Kidney (tissue), 22 donors: ENCODE measurements at places on chromosomes 7 and 10. TPM values are rescaled to one million over a fixed set of nuclear protein-coding genes. Genes with fewer than 3 reads are reported as not detected.
A peak's percentile ranks its signal among the peaks of the same experiment; 100 is the strongest.

The RSBN1L gene
- 18.0 TPM for total RNA-seq

The ARMS2 gene
- total RNA-seq, result not detected

- DNase-seq, result no peak
These were observed 9.7 kb downstream of the MDFIC start for GRCh38 chr7:114931656-114932011.

GRCh38 chr7:134954197-134955082 lies 31.9 kb upstream of the AGBL3 start:
- no peak for DNase-seq

DNA sequence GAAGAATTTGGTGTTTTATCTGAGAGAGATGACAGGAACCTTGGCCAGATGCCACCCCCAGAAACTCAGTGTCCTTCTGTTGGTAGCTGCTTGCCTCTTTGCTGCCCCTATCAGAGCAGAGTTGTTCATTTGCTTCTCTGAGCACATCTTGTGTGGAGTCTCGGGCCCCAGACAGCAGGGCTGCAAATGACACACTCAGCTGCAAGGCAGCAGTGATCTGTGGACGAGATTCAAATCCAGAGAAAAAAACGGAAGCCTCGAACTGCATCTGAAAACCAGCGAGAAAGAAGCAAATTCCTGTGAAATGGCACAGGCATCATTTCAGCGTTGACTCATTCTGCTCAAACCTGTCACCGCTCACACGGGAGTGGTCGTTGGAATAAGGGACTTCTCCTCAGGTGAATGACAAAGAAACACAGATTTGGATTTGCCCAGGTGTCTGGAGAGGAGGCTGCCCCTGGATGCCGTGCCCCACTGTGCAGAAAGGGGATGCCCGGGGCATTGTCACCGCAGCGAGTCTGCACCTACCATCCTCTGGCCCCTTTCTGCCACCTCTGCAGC lies 144.7 kb downstream of the PFKFB3 start:
- no peak for DNase-seq

DNA sequence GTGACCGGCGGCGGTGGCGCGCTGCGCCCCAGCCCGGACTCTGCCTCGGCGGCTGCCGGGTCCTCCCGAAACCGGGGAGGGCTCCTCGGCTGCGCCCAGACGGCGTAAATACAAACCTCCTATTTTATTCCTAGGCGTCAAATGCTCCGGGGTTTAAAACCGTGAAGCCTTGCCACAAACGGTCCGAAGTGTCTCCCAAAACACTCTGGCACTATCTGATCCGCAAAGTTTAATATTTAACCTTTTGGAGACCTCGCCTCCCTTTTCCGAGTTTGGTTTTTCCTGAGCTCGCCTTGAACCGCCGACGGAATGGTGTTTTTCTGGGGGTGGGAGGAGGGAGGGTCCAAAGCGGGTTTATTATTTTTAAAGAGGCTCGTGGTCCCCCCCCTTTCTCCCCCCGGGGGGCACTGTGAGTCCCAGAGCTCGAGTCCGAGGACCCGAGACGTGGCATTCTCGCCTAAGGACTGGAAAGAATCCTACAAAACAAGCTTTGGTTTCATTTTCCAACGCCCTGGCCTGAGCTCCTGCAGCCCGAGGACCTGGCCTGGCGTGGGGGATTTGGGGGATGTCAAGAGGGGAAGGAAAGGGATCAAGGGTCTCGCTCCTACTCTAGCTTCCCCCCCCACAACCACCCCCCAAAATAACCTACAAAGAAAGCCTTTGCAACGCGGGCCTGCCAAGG lies 1.8 kb downstream of the TNRC18 start:
- DNase-seq, result peak; percentile 88

DNA sequence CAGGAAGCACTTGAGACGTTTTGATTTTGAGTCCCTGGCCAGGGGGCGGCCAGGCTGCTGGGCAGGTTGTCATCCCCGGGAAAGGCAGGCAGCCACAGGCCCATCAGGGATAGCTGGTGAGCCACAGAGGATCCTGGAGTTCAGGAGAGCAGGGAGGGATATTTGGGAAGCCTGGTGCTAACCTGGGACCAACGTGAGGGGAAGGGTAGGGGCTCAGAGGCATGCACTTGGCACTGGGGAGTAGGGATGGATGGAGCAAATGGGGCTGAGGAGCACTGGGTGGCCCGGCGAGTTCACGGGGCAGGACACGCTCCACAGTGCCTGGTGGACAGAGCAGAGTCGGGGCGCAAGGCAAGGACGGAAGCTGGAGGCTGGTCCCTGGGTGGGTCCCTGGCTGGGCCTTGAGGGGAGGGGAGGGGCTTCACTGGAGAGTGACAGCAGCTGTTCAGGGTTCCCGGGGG lies 30.2 kb downstream of the LRRC27 start:
- peak; percentile 22 for DNase-seq

DNA sequence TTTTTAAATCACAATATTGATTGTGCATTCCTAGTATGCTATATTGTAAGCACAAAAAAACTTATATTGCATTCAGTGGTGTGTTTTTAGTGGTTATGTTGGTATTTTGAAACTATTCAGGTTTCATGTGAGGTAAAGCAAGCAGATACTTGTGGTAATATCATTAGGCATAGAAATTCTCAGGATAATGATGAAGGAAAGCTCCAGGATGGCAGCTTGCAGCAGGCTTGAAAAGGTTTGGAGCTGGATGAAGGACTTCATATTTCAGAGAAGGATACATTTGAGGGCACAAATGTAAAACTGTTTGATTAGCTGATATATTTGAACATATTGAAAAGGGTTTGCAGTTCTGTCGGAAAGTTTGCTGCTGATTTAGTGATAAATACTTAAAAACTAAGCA lies 17.5 kb downstream of the TRIM24 start:
- DNase-seq, result no peak

DNA sequence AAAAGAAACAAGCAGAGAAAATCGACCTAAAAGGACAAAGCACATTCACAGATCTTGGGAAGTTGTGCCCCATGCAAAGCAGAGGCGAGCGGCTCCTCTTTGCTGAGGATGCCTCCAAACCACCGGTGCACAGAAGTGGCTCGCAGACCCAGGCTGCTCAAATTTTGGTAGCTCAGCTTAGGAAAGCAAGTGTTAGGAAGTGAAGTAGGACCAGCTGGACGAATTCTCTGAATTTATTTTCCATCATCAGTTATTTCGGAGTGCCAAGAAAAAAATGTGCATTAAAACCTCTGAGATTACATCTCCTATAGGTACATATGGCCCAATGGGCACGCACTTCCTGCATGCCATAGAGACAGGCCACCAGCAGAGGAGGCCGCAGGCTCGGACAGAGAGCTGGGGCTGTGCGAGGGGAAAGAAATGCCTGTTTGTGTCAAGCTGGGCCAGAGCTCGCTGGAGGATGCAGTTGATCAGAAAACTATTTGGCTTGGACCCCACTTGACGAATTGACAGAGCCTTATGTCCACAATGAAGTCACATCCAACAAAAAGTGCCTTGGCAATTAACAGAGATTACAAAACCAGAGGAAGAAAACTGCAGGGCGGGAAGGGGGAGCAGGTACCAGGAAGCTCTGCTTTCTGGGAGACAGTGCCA lies 122.3 kb upstream of the LYZL2 start:
- peak; percentile 84 for DNase-seq

GRCh38 chr10:120458432-120458831 lies 1.4 kb downstream of the PLPP4 start:
- no peak for DNase-seq

The DCLRE1A gene
- total RNA-seq, result 5.7 TPM

The OR2A5 gene
- total RNA-seq, result not detected

The CFAP70 gene
- 6.0 TPM for total RNA-seq

GRCh38 chr10:76396134-76396533 lies 964.7 kb downstream of the LRMDA start:
- DNase-seq, result no peak

DNA sequence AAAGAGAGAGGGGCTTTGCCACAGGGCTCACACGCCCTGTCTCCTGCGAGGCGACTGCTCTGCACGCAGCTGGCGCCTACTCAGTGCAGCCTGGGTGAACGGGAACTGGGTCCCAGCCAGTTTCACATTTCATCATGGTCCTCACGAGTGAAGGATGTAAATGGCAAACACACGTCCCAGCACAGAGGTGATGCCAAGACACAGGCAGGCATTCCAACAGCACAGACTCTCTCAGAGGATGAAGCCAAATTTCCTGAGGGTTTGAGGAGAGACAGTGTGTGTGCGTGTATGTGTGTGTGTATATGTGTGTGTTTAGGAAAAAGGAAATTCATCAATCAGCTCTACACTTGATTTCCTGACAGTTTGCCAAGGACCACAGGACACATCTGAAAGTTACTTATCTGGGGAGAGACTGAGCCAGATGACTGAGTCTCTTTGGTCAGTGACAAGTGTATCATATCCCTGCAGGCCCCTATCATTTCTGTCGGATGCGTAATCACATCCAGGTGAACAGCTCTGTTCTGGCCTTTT lies 53.9 kb downstream of the CHST15 start:
- DNase-seq, result no peak

DNA sequence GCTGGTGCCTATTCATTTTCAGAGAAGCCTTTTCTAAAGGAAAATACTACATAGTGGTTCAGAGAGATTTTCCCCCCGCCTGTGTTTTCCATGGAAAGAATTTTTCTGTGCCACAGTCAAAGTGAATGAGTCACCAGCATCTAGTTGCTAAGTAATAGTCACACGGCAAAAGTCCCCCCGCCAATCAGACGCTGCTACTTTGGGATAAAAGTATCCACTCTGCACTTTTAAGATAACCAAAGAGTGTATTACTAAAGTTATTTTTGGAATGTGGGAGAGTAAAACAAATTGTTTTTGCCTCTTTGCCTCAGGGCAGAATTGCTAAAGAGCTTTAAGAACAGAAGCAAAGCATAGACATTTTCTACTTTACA lies 23.5 kb downstream of the ABLIM1 start:
- peak; percentile 50 for DNase-seq

DNA sequence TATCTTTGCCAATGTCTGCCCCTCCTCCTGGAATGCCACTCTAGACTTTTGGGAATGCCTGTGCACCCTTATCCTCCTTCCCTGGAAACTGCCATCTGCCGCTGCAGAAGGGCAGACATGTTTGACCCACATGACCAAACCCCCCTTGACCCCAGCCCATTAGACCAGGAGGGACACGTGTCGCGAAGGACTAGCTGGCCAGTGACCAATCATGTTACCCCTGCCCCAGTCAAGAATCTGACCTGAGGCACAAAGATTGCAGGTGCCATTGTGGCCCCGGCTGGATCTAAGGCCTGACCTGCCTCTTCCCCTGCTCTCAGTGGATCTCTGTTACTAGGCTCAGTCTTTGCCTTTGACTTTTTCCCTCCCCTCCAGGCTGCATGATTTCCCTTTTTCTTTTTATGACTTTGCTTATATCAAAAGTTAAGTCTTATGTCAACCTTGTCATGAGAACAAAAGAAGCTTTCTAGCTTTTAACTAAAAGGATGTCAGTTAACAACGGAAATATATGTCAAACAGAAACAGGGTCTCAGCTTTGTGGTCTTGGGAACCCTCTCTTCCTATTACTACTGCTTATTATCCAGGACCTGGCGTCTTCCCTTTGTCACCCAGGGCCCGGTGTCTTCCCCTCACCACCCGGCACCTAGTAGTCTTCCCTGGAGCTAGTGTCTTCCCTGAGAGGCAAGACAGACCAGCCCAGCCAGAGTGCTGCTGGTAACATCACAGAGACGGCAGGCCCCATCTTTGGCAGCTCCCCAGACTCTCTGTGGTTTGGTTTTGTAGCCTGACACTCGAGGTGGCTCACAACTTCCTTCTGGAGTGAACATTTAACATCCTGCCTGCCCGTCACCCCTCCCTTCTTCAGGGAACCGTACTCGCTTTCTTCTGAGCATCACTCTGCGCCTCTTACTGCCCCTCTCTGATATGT lies 24.4 kb upstream of the PPIF start:
- peak; percentile 30 for DNase-seq
